Bronchial epithelial cell (primary cell): ENCODE measurements at places on chromosomes 5 and 9.
A peak's percentile ranks its signal among the peaks of the same experiment; 100 is the strongest.

DNA sequence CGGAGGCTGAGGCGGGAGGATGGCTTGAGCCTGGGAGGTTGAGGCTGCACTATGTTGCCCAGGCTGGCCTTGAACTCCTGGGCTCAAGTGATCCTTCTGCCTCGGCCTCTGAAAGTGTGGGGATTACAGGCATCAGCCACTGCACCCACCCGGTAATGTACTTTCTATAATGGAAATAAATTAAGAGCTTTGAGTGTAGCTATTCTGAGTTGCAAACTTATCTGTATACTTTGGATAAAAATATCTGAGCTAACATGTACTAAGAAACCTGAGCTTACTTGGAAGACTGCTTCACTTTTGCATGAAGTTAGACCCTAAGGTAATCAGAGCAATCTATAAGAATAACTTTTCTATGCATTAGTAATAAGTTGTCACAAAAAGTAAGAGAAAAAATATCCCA lies 50.0 kb downstream of the UNC13B start:
- DNase-seq = no peak

GRCh38 chr9:136851941-136852663 lies at the start of gene MAMDC4:
Gene MAMDC4 (plus strand): TSS chr9:136852346. CDS start chr9:136852417, 71 bp downstream.
- DNase-seq = no peak

DNA sequence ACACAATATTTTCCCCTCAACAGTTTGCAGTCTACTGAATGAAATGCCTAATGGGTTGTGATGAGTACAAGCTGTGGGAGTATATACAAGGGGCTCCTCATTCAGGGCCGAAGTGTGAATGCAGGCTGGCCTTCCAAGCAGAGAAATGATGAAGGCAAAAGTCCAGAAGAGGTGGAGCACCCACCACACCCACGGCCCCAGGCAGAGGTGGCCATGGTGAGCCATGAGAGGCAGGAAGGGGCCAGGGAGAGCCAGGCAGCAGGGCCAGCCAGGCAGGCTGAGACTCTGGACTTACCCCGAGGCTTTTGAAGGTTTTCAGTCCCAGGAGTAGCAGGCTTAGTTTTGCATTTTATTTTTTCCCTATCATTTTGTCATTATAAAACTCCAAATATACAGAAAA lies 218.1 kb downstream of the AUH start:
- no peak for DNase-seq

GRCh38 chr9:93574091-93574899 lies 2.1 kb upstream of the PHF2 start:
- no peak for DNase-seq

GRCh38 chr5:905139-905642 lies 12.5 kb downstream of the TRIP13 start:
- DNase-seq = no peak

DNA sequence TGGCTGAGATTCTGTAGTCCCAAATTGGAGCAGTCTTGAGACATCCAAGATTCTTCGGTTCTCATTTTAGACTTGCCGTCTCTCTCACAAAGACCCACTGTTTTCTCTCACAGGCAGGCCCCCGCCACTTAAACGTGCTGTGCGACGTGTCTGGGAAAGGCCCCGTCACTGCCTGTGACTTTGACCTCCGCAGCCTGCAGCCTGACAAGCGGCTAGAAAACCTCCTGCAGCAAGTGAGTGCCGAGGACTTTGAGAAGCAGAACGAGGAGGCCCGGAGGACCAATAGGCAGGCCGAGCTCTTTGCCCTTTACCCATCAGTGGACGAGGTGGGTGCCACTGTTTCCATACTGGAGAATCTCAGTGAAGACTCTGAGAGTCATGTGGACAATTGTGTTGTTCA lies 97.2 kb downstream of the DOCK8 start:
- DNase-seq = no peak

GRCh38 chr5:126600631-126601511 lies at the start of gene PHAX:
Gene PHAX (plus strand): TSS chr5:126600947. CDS start chr5:126600963, 16 bp downstream.
- peak; percentile 62 for DNase-seq

DNA sequence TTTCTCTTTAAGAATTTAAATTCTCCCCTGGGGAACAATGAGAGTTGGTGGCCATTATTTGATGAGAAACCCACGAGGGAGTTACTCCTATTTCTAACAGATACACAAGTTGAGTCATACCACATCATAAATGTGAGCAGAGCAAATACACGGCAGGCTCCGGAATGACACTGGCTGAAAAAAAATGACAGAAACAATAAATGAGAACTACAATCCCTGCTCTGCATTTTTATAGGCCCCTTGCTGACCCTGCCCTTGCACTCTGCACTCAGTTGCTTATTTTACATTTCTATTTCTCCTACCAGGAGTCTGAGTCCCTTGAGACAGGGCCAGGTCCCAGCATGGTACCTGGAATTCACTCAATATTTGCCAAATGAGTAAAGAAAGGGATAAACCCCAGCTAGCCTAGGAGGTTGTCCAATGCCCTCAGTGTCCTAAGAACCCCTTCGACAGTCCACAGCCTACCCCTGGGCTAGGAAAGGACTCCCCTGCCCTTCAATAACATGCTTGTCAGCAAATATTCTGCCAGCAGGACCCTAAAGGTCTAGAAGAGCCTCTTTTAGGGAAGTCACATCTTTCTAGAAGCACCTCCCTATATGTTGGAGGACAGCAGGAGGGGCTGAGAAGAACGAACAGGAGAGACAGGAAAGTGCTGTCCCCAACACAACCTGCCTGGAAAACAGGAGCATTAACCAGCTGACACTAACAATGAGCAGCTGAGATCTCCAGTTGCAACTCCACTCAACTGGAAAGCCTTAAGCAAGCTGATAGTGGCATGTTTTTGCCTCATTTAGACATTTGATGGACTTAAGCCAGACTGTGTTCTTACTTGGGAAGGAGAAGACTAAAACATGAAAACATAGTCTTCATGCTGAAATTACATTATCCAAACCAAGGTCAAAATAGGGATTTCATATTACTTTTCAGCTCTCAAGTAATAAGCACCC lies 191.2 kb downstream of the ACTL7B start:
- DNase-seq = peak; percentile 32

DNA sequence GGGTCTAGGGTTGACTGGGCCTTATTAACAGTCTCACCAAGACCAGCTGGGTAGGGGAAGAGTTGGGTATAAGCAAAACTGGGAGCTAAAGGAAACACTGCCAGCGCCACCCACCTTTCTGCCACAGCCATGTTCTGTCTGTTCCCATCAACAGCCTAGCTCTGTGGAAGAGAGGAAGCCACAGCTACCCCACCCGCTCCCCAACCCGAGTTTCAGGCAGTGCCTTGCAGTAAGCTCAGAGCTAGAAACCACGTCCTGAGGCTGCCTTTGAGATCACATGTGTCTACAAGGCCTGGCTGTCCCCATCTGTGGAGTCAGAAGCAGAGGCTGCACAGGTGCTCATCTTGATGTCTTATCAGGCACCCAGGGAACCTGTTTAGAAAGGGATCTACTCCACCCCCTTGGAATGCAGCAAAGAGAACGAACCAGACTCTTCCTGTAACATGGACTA lies 15.3 kb downstream of the HNRNPH1 start:
- DNase-seq = no peak

- peak; percentile 3 for DNase-seq
Measured at GRCh38 chr9:118929287-118929686, 439.9 kb downstream of the BRINP1 start.
